Keratinocyte (primary cell): ENCODE measurements at places on chromosomes 16 and 17.
A peak's percentile ranks its signal among the peaks of the same experiment; 100 is the strongest.

- no peak for DNase-seq
- no peak overlapping the region for H3K27ac ChIP-seq
- H3K27me3 ChIP-seq: peaks cover 74% of the 10 kb centered on the region
- H3K4me3 ChIP-seq: no peak overlapping the region
- no peaks in the 10 kb centered on the region for H3K36me3 ChIP-seq
- peaks cover 10% of the 10 kb centered on the region for H3K4me1 ChIP-seq
Observed at GRCh38 chr17:38591759-38592241, 14.0 kb downstream of the SRCIN1 start.

DNA sequence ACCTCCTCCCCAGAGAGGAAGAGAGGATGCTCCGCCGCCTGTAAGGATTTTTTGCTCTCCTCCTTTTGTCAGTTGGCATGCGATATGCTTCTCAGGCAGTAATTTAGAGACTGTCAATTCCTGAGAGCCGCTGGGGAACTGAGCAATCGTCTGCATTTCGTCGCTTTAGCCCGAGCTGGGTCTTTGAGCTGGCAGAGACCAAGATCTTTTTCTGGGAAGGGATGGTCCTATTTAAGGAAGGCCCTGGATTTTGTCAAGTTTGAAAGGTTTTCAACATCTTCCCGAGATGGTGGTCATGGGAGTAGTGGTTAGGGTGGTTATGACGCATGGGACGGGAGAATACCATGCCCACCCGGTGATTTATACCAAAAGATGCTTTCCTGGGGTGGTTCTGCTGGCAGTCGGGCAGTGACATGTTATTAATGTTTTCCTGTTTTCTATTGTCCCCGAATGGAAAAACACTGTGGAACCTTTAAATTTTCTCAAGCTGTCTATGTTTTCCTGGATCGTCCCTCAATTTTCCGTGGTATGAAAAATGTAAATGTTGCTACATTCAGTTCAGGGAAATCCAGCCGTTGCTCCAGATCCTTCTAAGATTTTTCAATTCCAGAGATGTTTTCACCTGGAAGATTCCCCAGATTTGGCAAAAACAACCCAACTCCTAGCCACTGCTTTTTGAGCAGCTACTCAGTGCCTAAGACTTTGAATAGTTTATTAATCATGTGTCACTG, 586.4 kb downstream of the MAF start:
- H3K36me3 ChIP-seq: no peaks in the 10 kb centered on the region
- no peak for DNase-seq
- no peaks in the 10 kb centered on the region for H3K27me3 ChIP-seq
- H3K27ac ChIP-seq: no peak overlapping the region
- H3K4me3 ChIP-seq: no peak overlapping the region

DNA sequence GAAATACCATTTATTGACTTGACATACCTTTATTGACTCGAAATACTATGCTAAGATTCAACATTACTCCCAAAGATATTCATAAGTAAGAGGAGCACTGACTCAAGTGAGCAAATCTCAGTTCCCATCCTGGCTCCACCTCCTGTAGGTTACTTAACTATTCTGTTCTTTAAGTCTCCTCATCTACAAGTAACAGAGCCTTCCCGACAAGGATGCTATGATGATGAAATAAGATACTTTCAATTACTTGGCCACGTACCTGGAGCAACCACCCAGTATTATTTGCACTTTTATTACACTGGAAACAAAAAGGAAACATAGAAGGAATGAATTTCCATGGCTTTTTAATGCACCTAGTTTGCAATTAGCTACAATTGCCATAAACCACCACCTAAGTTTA, 16.3 kb downstream of the KANSL1 start:
- H3K27ac ChIP-seq: no peak overlapping the region
- no peak overlapping the region for H3K4me3 ChIP-seq
- peaks cover 3% of the 10 kb centered on the region for H3K36me3 ChIP-seq
- no peaks in the 10 kb centered on the region for H3K27me3 ChIP-seq

DNA sequence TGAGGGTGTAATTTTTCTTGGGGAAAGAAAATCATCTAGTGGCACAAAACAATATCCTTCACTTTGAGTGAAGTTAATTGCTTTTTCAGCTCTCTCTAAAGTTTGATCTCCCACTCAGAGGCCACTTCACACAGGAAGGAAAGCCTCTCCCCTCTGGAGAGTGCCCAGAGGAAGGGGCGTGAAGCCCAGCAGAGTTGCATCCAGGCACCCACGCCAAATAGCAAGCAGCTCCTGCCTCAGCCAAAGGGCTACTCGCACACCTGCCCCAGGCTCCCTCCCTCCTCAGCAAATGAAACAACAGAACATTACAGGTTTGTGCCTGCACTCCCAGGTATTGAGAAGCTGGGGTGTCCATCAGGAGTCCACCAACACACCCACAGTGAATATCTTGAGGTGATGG, 183.0 kb upstream of the RPL38 start:
- no peaks in the 10 kb centered on the region for H3K4me1 ChIP-seq
- peaks cover 2% of the 10 kb centered on the region for H3K27me3 ChIP-seq
- H3K36me3 ChIP-seq: no peaks in the 10 kb centered on the region
- H3K4me3 ChIP-seq: no peak overlapping the region
- DNase-seq: no peak

DNA sequence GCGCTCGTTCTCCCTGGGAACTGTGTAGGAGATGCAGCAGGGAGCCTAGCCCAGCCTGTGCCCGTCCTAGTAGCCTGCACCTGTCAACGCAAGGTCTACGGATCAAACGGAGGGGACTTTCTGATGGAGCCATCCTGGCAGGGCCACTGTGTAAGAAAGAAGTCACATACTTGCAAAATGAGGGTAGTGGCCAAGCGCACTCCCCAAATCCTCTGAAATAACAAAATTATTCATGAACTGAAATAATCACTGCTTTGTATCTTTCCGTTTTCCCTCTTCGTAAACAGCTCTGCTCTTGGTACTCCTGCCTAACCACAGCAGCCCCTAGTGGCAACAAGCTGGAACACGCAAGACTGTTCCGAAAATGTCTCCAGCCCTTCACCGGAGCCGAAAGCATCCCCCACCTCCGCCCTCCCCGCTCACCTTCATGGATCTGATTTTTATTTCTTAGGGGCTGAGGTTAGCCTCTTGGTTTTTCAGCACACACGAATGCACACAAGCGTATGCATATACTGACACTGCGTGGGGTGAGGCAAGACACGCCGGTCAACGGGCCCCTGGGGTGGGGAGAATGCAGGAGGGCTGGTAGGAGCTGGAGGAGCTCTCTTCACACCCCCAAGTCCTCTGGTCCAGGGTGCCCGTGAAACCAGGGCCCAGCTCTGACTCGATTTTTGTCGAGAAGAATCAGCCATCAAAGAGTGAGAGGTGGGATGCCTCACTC, 100.8 kb downstream of the ABCC12 start:
- no peak overlapping the region for H3K27ac ChIP-seq
- H3K27me3 ChIP-seq: no peaks in the 10 kb centered on the region

DNA sequence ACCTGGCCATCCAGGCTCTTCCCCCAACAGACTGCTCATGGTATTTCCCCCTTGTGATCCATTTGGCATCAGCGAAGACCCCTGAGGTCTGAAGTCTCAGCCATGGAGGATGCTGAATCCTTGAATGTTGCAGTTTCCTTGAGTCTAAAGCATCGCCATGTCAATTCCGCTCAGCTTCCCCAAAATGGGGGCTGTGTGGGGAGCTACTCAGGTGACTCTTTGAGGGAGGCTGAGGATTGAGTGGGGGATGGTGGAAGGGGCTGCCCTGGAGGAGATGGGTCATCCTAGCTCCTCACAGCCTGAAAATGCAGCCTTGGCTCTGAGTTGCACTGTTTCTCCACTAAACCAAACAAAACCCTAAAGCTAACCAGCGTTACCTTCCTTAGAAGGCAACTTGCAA, 2.6 kb downstream of the C16orf78 start:
- DNase-seq: no peak
- H3K27me3 ChIP-seq: no peaks in the 10 kb centered on the region
- H3K4me3 ChIP-seq: no peak overlapping the region
- H3K36me3 ChIP-seq: no peaks in the 10 kb centered on the region

DNA sequence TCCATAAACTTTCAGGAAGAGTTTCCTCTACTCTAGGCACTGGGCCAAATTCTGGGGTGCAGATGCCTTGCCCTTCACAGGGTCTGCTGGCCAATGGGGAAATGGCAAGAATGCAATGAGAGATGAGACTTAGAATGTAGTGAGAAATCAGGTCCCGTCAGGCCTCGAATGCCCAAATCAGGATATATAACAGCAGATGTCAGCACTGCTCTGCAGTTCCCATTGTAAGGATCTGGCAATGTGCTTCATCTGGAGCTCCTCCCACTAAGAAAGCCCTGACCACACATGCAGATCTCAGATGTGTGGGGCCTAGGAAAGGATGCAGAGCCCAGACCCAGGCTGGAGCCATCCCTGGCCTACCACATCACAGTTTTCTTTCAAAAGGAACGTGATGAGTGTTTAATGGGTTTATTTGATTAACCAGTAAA, 13.9 kb upstream of the LPCAT2 start:
- DNase-seq: no peak
- H3K27me3 ChIP-seq: no peaks in the 10 kb centered on the region
- H3K36me3 ChIP-seq: no peaks in the 10 kb centered on the region
- peak overlapping the region; percentile 77 for H3K27ac ChIP-seq
- no peak overlapping the region for H3K4me3 ChIP-seq

DNA sequence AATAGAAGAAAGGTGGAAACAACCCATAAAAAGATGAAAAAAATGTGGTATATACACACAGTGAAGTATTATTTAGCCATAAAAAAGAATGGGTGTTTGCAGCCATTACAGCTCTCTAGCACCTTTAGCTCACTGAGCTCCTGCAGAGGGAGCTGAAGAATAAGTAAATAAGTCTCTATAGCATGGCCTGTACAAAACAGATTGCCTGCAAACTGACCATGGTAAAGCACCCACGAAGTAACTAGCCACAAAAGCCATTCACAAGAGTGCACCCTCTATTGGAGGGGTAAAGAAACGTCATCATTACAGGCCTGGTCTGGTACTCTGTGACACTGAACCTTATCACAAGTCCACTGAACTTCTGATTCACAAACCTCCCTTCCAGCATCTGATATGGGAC, 76.3 kb downstream of the USP32 start:
- no peaks in the 10 kb centered on the region for H3K4me1 ChIP-seq
- DNase-seq: no peak
- no peak overlapping the region for H3K4me3 ChIP-seq
- H3K27ac ChIP-seq: no peak overlapping the region

GRCh38 chr17:80432350-80432955, 17.5 kb downstream of the ENDOV start:
- no peak for DNase-seq
- H3K4me1 ChIP-seq: no peaks in the 10 kb centered on the region
- no peak overlapping the region for H3K27ac ChIP-seq
- no peaks in the 10 kb centered on the region for H3K27me3 ChIP-seq
- no peak overlapping the region for H3K4me3 ChIP-seq

- H3K36me3 ChIP-seq: peaks cover 18% of the 10 kb centered on the region
- H3K4me1 ChIP-seq: peaks cover 7% of the 10 kb centered on the region
- no peaks in the 10 kb centered on the region for H3K27me3 ChIP-seq
- H3K27ac ChIP-seq: no peak overlapping the region
Observed at GRCh38 chr17:39177256-39177655, 11.3 kb upstream of the ARL5C start.

DNA sequence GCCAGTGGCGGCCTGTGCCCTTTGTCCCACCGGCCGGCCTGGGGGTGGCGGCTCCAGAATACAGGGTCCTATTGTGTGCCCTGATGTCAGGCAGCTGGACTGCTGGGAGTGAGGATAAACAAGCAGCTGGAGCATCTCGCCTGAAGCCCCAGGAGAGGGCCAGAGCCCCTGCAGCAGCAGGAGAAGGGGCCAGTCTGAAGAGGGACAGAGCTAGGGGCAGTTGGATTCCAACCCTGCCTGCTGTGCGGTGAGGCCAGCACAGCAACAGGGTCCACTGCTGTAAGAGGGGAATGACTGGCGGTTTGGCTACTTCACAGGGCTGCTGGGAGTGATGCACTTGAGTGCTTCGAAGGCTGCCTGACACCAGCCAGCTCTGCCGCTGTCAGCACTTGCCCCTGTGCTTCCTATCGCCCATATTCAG, 25.0 kb downstream of the RAB11FIP4 start:
- peaks cover 12% of the 10 kb centered on the region for H3K27me3 ChIP-seq
- no peak overlapping the region for H3K4me3 ChIP-seq
- no peak overlapping the region for H3K27ac ChIP-seq
- H3K4me1 ChIP-seq: no peaks in the 10 kb centered on the region

DNA sequence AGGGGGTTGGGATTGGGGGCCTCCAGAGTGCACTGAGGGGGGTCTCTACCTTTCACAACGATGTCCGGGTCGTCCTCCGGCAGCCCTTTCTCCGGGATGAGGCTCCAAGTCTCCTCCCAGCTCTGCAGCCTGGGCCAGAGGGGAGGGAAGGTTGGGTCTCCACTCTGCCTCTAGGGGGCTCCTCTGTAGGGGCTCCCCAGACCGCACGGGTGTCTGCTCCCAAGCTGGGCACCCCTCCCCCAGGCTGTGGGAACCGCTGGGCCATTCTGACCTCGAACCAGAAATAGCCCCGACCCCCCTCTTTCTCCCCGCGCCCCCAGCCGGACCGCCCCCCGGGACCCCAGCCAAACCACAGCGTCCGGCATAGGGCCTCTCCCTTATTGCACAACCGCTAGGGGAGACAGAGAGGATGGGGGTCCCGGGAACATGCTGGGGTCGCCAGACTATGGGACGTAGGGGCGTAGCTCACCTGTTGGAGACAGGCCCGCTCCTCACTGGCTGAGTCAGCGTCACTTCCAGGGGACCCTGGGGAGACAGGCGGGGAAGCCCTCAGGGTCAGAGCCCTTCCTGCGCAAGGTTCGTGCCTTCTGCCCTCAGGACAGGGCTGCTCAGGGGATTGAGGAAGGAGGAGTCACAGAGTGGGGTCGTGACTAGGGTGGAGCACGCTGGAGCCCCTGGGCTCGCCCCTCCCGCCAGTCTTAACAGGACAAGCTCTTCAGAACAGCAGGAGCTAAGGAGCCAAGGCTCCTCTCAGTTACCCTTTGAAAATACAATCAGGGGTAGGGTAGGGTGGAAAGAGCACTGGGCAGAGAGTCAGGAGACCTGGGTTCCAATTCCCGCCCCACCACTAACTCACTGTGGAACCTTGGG, 2.7 kb downstream of the PLEKHH3 start:
- peak overlapping the region; percentile 92 for H3K4me3 ChIP-seq
- peaks cover 23% of the 10 kb centered on the region for H3K36me3 ChIP-seq
- H3K27me3 ChIP-seq: no peaks in the 10 kb centered on the region
- H3K4me1 ChIP-seq: peaks cover 58% of the 10 kb centered on the region
- no peak overlapping the region for H3K27ac ChIP-seq

- H3K4me3 ChIP-seq: no peak overlapping the region
- H3K4me1 ChIP-seq: peaks cover 33% of the 10 kb centered on the region
Observed at GRCh38 chr17:59842901-59843652, 49.7 kb downstream of the TUBD1 start.
